Lung (tissue), 17 donors: ENCODE measurements at places on chromosomes 6 and 20.
A peak's percentile ranks its signal among the peaks of the same experiment; 100 is the strongest.

DNA sequence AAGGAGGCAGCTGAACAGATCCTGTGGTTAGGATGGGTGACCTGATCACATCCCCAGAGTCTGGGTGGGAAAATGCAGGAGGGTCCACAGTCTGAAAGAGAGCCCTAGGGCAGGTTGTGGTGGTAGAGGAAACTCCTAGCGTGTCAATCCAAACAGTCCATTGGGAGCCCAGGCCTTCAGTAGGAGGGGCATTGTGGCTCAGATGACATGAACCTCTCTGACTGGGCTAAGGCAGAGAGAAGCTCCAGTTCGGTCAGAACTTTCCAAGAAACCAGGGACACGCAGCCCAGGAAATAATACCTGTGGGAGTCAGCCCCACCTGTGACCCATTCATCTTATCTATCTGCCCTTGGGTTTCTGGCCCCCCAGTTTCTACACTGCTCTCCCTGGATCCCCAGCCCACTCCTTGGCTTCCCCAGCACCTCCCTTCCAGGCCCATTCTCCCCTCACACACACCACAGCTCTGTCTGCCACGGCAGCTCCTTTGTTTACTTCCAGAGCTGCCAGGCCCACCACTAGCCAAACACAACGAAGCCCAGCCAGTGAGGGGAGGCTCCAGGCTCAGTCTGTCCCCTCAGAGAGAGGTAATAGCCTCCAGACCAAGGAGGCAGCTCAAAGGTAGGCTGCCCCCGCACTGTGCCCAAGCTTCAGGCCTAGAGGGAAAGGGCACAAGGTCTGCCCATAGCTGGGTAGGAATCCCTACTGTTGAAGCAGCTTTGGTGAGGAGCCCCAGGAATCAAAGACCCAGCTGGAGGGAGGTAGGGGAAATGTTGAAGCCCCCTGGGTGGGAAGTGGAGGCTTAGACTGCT is 6.2 kb downstream of the GDF5 start:
- DNase-seq = no peak

DNA sequence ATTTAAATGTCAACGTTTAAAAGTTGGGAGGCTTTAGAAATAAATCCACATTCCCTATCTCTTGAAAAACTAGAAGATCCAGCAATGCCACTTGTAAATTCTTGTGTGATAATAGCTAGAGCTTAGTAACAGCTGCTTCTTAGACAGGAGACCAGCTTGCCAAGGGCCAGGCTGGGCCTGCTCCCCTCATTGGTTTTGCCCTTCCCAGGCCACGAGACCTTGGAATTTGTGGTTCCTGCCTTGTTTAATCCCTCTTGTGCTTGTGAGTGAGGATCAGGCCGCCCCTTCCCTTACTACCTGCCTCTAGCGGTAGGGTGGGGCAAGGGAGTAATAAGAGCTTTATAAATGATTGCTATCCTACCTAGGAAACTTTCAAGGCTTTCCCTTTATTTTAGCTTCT is 363.5 kb downstream of the SYNE1 start:
- no peak for DNase-seq

DNA sequence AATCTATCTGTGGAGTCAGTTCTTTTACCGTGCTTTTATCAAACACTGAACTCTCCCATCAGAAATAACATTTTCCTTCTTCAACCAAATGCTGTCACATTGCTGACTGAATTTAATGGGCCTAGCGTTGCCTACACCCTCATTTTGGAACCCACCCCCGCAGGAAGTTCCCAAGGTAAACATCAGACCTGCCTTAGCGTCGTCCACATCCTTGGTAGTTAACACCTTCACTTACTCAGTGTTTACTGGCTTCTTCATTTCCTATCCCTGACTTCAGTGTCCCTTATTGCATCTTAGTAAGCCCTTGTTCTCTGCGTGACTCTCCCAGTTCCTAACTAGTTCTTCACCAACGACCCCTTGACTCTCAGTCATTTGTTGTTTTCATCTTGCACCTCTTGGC is 491.4 kb upstream of the SOX4 start:
- no peak for DNase-seq

GRCh38 chr20:474581-474980 is 12.2 kb upstream of the TBC1D20 start:
- DNase-seq = no peak

- DNase-seq = no peak
These were observed 2.9 kb downstream of the CHRNA4 start for GRCh38 chr20:63357921-63358905.

- DNase-seq = peak; percentile 82
These were observed 214.3 kb upstream of the PLCB4 start for GRCh38 chr20:8854571-8854970.

GRCh38 chr20:21302664-21303060 is 469 bp upstream of the XRN2 start:
- DNase-seq = no peak

DNA sequence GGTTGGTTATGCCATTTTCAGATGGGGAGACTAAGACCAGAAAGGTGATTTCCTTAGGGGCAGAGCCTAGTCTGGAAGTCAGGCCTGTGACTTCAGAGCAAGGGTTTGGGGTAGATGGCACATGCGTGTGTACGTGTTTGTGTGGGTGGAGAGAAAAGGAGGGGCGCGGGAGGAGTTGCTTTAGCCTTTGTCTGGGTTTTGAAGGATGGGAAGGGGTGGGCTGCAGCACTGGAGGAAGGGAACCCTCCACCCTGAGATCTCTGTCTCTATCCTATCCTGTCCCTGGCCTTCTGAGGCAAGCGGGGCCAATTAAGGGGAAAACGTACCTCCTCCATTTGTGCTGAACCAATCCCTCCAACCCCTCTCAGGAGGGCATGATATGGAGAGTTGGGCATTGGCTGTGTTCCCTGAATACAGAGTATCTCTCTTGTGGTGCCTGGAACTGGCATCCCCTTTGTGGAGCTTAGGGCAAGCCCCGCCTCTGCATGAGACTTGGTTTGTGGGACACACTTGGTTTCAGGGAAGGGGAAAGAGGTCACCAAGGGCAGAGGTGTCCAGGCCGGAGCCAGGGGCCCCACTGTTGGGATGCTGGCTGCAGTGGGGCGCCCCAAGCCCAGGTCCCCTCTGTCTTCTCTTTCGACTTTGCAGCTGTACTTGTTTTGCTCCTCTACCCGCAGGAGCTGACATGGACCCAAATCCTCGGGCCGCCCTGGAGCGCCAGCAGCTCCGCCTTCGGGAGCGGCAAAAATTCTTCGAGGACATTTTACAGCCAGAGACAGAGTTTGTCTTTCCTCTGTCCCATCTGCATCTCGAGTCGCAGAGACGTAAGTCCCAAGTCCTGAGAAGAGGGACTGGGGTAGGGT is at the start of gene DBNDD2:
Gene DBNDD2, plus strand, starts transcription at position 507 of the 863 bp plus-strand sequence. Its CDS starts 179 bp downstream, at position 686.
- no peak for DNase-seq

DNA sequence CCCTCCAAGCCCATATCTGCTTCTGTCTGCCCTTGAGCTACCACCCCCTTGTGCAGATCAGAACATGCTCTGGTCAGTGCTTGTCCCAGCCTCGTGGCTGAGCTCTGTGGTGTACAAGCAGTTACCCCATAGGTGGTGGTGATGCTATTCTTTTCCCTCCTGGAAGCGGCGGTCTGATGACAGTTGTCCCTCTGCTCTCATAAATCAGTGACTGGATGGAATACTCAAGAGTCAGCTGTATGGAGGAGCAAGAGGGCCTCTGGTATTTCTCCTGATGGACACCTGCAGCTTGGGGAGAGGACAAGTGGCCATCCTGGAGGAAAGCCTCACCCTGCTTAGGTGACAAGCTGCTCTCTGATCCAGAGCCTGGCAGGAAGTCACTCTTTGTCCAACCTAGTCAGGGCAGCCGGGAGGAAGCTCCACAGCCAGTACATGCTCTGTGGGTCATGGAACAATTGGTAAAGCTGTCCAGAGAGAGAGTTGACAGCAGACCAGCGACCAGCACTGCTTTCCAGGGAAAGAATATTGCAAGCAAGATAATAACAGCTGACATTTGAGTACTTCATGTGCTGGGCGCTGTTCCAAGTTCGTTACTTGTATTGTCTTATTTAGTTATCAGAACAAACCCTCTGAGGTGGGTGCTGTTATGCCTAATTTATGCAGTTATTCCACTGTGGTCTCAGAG is 47.1 kb downstream of the SCAND1 start:
- DNase-seq = peak; percentile 13

GRCh38 chr6:1917626-1918371 is 308.1 kb downstream of the FOXC1 start:
- no peak for DNase-seq

DNA sequence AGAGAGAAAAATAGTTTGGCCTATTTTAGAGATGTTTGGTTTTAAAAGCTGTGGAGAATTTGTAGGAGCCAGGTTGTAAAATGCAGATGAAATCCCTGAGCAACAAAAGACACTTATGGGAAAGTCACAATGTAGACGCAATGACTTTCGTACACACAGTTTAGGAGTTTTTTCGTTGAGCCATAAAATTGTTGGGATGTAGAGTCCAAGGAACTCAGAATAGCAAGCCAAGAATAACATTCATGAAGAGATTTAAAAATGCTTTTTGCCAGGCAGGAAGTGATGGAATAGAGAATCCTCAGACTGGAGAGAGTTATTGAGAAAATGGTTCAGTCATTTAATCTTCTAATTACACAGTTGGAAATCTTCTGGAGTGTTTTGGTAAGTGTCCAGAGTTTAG is 11.5 kb upstream of the PROKR2 start:
- DNase-seq = no peak

DNA sequence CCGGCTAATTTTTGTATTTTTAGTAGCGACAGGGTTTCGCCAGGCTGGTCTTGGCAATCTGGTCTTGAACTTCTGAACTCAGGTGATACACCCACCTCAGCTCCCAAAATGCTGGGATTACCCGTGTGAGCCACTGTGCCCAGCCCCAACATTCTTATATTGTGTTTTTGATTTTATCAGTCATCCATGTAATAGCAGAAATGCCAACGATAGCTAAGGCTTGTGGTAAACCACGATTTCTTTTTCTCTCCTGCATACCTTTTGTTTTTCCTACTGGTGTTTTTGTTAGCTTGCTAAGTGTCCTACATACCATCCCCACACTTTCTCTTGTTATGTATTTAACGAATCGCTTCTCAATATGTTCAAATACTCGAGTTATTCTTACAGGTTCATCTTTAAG is 12.1 kb downstream of the PHACTR2 start:
- DNase-seq = no peak

DNA sequence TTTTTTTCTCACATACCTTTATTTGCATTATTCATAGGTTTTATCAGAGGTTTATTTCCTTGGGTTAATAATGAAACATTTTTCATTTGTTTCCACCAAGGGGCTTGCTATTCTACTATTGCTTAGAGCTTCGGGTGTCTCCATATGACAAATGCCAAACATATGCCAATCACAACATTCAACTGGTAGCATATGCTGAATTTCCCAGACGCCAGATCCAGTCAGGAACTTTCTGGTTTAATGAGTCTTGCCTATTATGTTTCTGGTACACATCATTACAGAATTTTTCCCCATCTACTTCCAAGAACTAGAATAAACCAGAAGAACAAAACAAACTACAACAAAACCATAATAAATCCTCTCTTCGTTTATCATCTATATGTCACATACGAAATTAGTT is 180.7 kb downstream of the PRKN start:
- DNase-seq = no peak

- DNase-seq = peak; percentile 77
These were observed 34.0 kb downstream of the NUDT3 start for GRCh38 chr6:34358389-34358905.

DNA sequence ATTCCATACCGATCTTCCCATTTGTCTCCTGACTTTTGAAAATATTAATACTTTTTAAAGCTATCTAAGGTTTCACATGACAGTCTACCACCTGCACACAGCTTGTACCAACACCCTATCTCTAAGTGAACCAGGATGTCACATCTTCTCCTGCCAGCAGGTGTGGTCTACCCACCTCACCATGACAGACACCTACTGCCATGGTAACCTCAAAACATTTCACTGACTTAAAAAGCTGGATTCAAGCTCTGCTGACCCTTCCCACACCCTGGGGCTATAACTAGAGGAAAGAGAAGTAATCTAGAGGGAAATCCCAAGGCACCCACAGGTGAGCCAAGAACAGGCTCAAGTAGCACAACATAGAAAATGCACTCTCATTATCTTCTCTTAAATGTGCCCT is 1.2 kb downstream of the SLC17A3 start:
- no peak for DNase-seq

DNA sequence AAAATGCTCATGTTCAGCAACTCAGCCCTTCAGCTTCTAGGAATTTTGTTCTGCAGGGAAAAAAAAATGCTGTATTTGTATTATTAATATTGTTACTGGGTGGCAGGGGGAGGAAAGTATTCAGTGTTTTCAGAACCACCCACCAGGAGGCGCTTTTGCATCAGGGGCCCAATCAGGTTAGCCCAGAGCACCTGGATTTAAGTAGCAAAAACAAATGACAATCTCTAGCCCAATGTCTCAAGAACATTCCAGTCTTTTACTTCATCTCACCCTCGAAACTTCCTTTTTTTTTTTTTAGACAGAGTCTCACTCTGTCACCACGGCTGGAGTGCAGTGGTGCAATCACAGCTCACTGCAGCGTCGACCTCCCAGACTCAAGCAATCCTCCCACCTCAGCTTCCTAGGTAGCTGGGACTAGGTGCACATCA is 635 bp upstream of the C20orf203 start:
- DNase-seq = peak; percentile 37

DNA sequence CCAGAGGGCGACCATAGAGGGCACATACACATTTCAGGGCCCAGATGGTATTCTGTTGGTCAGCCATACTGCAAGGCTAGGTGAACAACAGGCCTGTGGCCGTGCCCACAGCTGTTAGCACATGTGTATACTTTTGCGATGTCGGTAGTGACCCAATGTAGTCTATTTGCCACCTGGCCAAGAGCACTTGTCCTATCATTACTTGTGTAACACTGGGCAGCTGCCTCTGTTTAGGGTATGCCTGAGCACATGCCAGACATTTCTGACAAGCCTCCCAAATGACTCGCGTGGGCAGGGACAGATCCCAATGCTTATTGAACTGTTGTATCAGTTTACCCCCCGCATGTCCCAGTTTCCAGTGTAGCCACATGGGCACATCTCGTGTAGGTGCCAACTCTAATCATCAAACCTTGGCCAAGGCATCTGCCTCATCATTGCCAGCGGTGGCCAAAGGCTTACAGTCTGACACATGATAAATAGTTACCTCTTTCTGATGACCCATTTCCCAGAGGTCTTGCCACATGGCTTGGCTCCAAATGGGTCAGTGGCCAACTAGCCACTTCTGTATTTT is 74.4 kb upstream of the FBXL4 start:
- no peak for DNase-seq

- DNase-seq = no peak
These were observed 14.0 kb upstream of the MAPK13 start for GRCh38 chr6:36116066-36116864.

DNA sequence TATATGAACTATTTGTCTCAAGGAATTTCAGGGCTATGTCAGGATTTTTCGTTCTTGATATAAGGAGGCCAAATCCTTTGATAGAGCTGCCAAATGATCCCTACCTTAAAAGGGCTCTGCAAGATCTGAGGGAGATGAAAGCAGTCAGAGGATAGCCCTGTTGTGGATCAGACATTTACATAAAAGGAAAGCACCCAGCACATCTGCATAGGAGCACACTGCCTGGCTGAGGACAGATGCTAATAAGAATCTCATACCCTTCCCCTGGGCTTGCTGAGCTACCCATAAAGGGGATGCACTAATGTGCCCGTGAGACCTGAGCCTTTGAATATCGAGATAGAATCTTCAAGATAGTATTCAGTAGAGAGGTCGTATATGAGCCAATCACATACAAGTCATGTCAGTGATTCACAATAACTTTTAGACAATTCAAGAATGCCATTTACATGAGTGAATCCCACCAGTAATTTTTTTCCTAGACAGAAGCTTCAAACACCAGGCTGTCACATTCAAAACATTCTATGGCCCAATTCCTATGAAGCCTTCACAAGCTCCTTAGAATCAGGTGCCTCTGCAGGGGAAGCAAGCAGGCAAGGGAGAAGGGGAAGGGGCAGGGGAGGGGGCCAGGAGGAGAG is 71.1 kb downstream of the STMND1 start:
- DNase-seq = no peak
